ENCODE measurements at places on chromosomes 11 and 22.

- DNase-seq, result no peak
Observed at GRCh38 chr11:60974726-60975125, 3.2 kb downstream of the CD6 start.

DNA sequence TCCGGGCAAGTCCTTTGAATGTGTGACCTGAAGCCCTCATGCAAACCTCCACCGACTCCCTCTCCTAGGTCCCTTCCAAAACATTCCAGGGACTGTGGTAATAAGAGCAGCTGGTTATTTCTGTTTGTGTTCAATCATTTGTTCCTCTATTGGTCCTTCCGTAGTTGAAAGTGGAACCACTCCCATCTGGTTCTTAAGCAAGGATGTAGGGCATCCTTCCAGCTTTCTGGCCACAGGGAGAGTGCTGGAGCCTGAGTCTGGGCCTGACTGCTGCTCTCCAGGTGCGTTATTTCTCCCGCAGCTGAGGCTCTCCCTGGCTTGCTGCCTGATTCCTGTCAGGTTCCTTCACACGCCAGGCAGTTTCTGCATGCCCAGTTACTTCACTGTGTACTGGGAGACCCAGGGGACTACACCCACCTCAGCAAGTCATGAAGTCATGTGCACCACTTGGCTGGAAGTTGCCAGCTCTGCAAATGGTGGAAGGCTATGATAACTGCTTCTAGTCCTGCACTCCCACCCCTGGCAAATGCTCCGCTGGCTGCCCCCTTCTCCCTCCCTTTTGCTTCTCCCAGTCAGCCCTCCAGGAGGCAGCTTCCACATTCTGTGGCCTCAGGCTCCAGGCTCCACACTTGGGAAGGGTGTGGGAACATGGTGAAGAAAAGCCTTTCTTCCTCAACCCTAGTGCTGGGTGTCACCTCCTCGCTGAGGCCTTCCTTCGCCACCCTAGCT lies 4.0 kb upstream of the ALX4 start:
- DNase-seq, result no peak

GRCh38 chr11:128334311-128335044 lies 252.9 kb downstream of the ETS1 start:
- no peak for DNase-seq

GRCh38 chr11:72736452-72737069 lies 15.6 kb downstream of the ARAP1 start:
- no peak for DNase-seq

- no peak for DNase-seq
Observed at GRCh38 chr22:29691636-29692326, 28.0 kb upstream of the CABP7 start.

DNA sequence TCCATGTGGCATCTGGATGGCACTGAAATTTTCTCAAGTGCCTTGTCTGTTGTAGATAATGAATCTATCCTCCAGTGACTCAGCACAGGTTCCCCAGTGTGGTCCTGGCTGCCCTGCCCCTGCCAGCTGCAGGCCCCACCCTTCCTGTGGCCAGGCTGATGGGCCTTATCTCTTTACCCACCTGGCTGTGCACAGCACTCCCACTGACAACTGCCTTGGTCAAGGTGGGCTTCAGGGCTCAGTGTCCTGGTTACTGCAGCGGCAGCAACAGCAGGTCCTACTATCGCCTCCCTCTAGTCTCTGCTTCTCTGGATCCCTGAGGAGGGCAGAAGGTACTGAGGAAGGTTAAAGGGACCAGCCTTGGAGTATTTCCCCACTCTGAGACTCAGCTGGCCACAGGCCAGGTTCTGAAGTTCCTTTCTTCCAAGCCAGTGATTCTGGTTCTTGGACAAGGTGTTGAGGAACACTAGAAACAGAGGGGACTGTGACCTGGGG lies 3.1 kb downstream of the HMBS start:
- no peak for DNase-seq

GRCh38 chr22:24894998-24895397 lies 51.5 kb downstream of the LHFPL7 start:
- peak; percentile 8 for DNase-seq

GRCh38 chr11:62410972-62411371 lies 7.9 kb upstream of the SCGB1A1 start:
- DNase-seq, result no peak

DNA sequence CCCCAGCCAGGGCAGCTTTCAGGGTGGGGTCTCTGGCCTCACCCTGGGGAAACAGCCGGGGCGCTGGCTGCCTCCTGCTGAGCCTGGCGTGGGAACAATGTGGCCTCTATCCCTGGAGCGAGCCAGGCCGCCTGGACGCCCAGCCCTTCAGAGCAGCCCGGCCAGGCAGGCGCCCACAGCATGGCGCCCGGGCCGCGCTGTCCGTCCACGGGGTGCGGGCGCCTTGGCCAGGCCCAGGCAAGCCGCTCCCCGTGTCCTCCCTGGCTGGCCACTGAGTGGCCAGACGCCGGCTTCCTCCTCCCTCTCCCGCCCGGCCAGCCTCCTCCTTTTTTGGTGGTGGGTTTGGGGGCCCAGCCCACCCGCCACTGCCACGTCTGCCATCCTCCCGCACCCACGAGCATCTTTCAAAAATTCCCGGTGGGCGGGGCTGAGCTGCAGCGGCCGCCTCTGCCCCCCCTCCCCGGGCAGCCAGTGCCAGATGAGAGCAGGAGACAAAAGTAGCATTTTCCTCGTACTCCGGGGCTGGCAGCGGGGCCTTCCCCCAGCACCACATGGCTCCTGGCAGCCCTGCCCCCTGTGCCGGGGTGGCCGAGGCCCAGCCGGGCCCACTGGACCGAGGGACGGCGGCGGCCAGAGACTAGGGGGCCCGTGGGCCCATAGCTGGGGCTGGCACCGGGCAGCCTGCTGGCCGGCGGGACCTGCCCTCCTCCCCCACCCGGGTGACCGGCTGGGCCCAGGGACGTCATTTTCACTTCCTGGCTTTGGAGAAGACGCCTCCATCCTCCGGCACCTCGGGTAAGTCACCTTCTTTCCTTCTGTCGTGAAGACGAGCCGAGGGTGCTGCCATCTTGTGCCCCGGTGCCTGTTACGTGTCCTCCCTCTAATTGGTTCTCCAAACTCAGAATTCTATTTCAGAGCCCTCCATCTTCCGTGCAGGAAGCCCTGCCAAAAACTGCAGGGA lies 70.2 kb upstream of the PPARA start:
- DNase-seq, result no peak

GRCh38 chr11:33187998-33188722 lies 26.9 kb upstream of the CSTF3 start:
- DNase-seq, result no peak

- no peak for DNase-seq
Observed at GRCh38 chr22:29842740-29843139, 4.7 kb upstream of the ASCC2 start.

- DNase-seq, result no peak
Observed at GRCh38 chr22:49995361-49996118, 17.0 kb downstream of the IL17REL start.

- no peak for DNase-seq
Observed at GRCh38 chr11:44622190-44622650, 56.8 kb downstream of the CD82 start.

- no peak for DNase-seq
Observed at GRCh38 chr22:30327864-30328345, 1.2 kb upstream of the TBC1D10A start.

DNA sequence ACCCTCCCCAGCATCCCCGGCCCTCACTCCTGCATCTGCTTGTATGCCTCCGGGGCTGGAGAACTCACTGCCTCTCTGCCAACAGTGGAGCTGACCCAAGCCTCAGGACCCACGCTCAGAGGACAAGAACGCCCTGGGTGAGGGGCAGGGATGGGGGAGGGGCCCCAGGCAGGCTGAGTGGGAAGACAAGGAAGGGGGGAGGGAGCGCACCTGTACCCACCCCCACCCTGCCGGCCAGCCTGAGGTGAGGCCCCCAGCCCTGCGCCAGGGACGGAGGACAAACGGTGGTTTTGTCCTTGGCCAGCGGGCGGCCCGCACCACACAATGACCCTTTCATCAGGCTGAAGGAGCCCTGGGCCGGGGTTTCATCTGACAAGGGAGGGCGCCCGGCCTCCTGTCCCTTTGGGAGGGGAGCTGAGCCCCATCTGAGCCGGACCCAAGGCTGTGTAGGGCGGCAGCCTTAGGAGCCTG lies 10.0 kb downstream of the WNT7B start:
- no peak for DNase-seq

GRCh38 chr11:35180317-35181233 lies 41.6 kb downstream of the CD44 start:
- no peak for DNase-seq

- peak; percentile 83 for DNase-seq
Observed at GRCh38 chr11:45354976-45355705, 69.0 kb upstream of the SYT13 start.

- DNase-seq, result no peak
Observed at GRCh38 chr11:116871248-116871647, 33.8 kb upstream of the APOA1 start.

GRCh38 chr22:35452351-35452781 lies 52.4 kb downstream of the MCM5 start:
- no peak for DNase-seq

DNA sequence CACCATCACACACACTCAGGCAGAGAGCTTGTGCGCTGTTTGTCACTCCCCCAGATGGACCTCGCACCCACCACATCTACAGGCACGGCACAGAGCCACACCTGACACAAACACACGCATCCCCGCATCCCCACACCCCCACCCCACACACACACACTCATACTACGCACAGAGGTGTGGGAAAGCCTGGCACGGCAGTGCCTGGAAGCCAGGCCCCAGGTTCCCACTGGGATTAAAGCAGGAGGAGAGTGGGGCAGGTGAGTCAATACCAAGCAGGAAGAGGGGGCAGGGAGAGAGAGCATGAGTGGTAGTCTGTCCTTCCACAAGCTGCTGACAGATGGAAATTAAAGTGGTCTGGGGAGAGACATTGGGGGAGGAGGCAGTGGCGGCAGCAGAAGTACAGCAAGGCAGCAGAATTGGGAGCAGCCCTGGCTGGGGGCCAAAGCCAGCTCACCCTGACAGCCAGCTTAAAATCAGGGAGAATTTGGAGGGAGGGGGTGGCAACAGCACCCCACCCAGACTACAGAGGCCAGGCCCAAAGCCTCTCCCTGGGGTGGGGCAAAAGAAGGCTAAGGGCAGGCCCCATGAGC lies 20.7 kb downstream of the TNKS1BP1 start:
- DNase-seq, result no peak

- no peak for DNase-seq
Observed at GRCh38 chr11:78350091-78350645, 67.5 kb downstream of the GAB2 start.

DNA sequence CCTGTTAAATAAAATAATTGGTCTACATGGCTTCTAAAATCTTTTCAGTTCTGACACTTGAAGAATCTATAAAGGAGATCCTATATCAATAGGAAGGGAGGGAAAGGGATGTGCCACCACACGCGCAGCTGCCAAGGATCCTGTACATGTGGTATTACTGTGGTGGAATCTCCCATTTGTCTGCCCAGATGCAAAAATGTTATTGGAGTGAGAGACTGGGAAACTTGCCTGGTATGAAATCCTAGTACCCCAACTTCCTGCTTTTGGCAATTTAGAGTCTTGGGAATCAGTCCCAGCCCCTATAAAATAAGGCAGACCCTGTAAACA lies 81.9 kb upstream of the PICALM start:
- DNase-seq, result no peak

DNA sequence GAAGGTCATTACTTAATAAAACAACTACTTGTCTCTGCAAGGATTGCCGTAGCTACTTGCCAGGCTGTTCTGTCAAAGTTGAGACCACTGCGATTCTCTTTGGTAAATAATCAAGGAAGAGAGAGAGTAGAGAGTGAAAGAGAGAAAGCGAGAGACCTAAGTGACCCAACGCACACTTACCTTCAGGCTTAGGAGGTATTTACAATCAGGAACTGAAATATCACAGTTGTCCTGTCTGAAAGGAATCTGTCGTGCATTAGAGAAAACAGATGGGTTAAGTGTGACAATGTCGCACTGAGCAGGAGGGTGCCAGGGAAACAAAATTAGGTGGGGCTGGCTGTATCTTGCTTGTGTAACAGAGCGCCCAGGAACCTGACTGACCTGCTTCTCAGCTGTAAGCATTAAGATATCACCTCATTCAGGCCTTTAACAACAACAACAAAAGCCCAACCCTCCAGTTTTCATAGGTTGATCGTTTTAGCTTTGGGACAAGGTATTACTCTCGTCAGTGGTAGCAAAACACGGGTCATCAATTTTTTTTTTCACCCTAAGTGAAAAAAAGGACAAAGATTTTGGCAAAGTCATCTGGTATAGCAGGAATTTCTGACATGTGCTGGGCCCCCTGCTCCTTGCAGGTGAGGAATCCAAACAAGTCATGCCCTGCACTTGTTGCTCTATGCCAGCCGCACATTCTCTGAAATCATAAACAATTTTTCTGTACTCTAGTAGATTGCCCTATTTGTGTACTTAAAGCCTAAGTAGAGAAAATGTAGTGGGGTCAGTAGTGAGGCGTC lies at the start of gene MUC15:
TSS of gene MUC15 (minus strand) at position 403 of the 794 bp plus-strand sequence. CDS start 5,169 bp downstream, outside the sequence.
- DNase-seq, result no peak

DNA sequence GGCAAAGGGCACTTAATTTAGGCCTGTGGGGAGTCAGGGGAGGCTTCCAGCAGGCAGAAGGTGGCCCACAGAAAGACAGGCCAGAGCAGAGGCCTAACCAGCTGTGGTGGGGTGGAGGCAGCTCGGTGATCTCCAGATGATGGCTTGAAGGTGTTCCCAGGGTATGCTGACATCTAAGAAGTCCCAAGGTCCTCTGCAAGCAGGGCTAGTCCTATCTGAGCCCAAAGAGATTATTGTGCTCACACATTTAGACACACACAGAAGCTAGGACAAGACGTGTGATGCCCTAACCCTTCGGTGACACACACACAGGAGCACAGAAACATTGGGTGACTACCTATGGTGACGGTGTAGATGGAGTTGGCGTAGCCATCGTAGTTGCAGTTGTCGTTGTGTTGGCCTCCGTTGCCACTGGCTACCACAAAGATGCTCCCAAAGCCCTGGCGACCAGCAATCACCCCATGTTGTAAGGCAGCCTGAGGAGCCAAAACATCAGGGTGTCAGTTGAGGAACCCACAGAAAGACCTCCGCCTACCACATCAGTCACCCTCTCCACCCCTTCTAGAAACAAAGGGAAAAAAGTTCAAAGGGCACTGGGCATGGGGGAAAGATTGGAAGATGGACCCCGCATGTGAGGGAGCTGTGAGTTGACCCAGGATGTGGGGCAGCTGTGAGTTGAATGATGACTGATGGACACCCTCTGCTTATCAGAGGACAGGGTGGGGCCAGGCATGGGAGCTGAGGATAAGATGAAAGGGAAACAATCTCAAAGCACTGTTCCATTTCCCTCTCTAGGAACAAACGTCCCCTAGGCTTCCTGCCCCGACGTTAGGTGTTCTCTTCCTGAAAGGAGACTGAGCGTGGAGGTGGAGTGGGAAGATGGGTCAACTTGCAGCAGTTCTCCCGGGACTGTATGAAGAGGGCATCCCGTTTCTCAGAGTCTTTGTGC lies 7.9 kb downstream of the PCSK7 start:
- no peak for DNase-seq

- DNase-seq, result no peak
Observed at GRCh38 chr11:87604350-87604749, 566.6 kb downstream of the TMEM135 start.
